ENCODE measurements at places on chromosomes 3 and 15.

DNA sequence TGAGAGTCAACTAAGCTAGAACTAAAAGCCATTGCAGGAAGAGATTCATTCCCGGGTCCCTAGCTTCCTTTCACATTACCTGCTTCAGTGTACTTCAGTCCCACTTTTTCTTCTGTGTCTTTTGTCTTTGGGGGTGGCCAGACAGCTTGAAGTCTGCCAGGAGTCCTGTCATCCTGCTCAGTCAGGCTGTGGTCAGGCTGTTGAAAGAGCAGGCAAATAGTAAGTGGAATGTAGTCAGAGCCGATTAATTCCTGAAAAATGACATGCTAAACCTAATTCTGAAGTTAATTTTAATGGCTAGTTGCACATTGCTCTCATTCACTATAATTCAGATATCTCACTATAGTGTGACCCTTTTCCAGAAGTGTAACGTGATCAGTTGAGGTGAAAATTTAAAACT is 129.6 kb downstream of the FMN1 start:
- DNase-seq = no peak
- no peak overlapping the region for H3K4me3 ChIP-seq
- H3K27me3 ChIP-seq = peaks cover 8% of the 10 kb centered on the region
- H3K36me3 ChIP-seq = no peaks in the 10 kb centered on the region

DNA sequence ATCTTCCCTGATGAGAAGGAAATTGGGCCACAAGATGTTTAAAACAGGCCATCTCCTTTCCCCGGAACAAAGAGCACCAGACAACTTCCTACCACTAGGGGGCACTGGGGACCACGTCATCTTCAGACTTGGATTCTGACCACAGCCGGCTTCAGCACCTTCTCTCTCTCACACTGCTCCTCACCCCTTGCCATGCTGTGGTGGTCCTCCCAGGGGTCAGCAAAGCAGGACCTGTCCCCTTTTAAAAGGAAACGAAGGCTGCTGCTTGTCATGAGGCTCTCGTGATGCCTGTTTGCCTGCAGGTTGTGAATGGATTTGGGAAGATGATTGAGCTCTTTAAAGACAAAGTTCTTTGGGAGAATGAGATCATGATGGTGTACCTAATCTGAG is 16.2 kb downstream of the RFT1 start:
- peaks cover 17% of the 10 kb centered on the region for H3K4me1 ChIP-seq
- H3K27ac ChIP-seq = no peak overlapping the region
- peaks cover 32% of the 10 kb centered on the region for H3K36me3 ChIP-seq
- H3K4me3 ChIP-seq = no peak overlapping the region

DNA sequence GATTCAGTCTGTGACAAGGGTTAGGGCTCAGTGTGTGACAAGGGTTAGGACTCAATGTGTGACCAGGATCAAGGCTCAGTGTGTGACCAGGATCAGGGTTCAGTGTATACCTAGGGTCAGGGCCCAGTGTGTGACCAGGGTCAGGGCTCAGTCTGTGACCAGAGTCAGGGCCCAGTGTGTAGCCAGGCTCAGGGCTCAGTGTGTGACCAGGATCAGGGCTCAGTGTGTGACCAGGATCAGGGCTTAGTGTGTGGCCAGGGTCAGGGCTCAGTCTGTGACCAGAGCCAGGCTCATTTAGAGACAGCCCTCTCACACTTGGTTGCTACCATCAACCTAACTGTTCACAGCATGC is 24.2 kb downstream of the LOXL1 start:
- H3K4me1 ChIP-seq = peaks cover 23% of the 10 kb centered on the region
- DNase-seq = no peak
- no peak overlapping the region for H3K4me3 ChIP-seq
- no peaks in the 10 kb centered on the region for H3K36me3 ChIP-seq
- peak overlapping the region; percentile 28 for H3K27ac ChIP-seq

GRCh38 chr15:93829115-93829870 is 402.1 kb upstream of the MCTP2 start:
- no peaks in the 10 kb centered on the region for H3K36me3 ChIP-seq
- no peaks in the 10 kb centered on the region for H3K4me1 ChIP-seq
- no peak for DNase-seq
- H3K27me3 ChIP-seq = no peaks in the 10 kb centered on the region
- no peak overlapping the region for H3K4me3 ChIP-seq

DNA sequence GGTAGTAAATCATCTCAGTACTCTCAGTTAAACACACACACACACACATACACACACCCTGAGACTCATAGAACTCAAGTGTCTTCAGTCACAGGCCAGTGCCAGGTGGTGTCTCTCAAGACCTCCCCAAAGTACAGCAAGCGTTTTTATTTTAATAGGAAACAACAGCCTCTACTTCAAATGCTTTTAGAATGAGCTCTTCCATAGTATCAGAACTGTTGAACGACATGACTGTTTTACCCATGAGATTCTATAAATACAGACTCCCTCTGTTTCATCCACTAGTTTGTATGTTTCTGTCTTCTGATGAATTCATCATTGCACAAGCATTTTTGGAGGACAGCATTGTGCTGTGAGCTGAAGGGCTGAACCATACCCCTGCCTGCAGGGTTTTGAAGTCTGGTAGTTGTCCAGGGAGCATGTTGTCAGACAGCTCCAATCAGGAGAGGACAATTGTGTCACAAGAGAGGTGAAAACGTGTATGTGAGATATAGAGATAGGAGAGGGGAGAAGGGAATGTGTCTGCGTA is 201.0 kb upstream of the BCL6 start:
- H3K27ac ChIP-seq = peak overlapping the region; percentile 17
- no peak overlapping the region for H3K4me3 ChIP-seq
- DNase-seq = no peak
- H3K4me1 ChIP-seq = peaks cover 30% of the 10 kb centered on the region
- no peaks in the 10 kb centered on the region for H3K27me3 ChIP-seq
- peaks cover 3% of the 10 kb centered on the region for H3K36me3 ChIP-seq

DNA sequence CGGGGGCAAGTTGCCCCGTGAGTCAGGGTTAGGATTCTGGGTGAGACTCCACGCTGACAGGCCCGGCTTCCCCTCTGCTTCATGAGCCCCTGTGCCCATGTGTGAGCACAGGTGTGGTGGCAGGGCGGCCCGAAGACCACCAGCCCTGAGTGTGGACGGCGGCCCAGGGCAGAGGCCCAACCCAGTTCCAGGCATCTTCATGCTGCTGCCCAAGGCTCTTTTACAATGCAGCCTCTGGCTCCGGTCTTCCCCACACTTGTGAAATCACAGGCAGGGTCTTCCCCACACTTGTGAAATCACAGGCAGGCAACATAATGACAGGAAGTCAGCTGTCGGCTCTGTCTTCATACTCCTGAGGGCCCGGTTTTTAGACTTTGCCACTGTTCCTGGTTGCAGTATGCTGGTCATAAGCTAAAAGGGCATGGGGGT is 78.8 kb downstream of the AAGAB start:
- peaks cover 48% of the 10 kb centered on the region for H3K36me3 ChIP-seq
- peak overlapping the region; percentile 28 for H3K27ac ChIP-seq
- H3K4me3 ChIP-seq = no peak overlapping the region
- DNase-seq = no peak

- peak; percentile 79 for DNase-seq
- peaks cover 35% of the 10 kb centered on the region for H3K4me1 ChIP-seq
- no peak overlapping the region for H3K27ac ChIP-seq
- no peak overlapping the region for H3K4me3 ChIP-seq
- no peaks in the 10 kb centered on the region for H3K27me3 ChIP-seq
Measured at GRCh38 chr3:20054549-20054987, 14.3 kb downstream of the KAT2B start.
